ENCODE measurements at places on chromosomes 2 and 18. TPM values are rescaled to one million over a fixed set of nuclear protein-coding genes. Genes with fewer than 3 reads are reported as not detected.

The SRD5A2 gene
- total RNA-seq: 0.09 TPM

The PHOSPHO2 gene
- 5.4 TPM for total RNA-seq

GRCh38 chr2:158926478-158926948 lies 41.9 kb upstream of the TANC1 start:
- no peak for DNase-seq

DNA sequence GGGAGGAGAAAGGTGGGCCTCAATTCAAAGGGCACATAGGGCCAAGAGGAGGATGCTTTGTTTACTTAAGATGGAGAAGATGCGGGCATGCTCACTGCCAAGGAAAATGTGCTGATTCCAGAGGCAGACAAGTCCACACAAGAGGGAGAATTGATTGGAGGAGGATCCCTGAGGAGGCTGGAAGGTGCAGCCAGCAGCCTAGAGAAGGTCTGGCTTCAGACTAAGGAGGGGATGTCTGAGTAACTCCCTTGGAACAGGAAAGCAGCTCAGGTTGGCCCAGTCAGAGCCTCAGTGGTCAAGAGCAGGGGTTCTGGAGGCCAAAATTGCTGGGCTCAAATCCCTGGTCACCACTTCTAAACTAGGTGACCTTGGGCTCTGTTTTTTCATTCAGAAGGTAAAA lies 265.5 kb upstream of the NCKAP5 start:
- DNase-seq: no peak

DNA sequence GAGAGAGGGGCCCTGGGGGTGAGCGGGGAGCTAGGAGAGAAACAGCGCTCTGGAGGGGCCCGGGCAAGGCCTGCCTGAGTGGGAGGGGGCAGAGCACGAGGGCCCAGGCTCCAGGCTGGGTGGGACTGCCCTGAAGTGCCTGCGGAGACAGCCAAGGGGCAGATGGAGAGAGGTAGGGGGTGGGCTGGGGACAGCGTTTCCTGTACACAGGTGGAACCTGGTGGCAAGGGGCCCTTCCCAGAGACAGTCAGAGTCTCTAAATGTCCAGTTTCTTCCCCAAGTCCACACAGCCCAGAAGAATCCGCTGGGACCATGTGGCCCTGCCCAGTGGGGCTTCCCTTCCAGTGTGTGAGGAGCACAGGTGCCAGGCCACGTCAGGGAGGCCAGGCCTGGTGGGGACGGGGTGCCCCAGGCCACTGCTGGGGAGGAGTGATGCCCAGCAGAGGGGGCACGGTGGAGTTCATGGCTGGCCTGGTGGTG lies 1.7 kb upstream of the GPR35 start:
- no peak for DNase-seq

GRCh38 chr2:152790883-152791282 lies 72.5 kb downstream of the ARL6IP6 start:
- no peak for DNase-seq

GRCh38 chr2:239137165-239137897 lies 263.5 kb downstream of the HDAC4 start:
- no peak for DNase-seq

The RNU2-63P gene
- total RNA-seq: not detected

DNA sequence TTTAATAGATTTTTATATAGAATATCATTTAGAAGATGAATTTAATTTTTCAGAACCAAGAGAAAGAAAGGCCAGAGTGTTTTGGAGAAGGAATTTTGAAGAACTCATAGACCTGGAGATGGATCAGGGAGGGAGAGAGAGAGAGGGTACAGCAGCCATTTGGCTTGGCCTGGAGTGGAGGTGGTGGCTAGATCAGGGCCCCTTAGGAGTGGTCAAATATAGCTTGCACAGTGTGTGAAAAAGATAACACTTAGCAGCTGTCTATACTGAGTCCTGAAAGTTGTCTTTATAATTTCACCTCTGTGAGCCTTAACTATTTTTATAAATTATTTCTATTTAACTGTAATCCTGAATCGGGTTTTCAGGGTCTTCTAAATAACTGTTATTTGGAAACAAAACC lies 38.8 kb upstream of the ACYP2 start:
- DNase-seq: no peak

DNA sequence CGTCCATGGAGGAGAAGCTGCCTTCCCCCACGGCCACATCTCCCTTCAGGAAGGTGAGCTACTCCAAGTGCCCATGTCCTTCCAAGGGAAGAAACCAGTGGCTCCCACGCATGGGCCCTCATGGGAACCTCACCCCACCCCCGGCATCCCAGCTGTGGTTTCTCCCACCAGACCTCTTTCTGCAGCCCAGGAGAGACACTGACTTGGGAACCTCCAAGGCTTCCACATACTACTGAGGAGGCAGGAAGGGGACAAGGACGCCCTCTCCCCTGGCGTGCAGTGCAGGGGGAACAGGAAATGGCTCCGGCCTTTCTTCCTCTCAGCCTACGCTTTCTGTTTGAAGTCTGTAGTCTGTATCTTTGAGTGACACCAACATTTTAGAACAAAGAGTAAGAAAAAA lies 104.5 kb upstream of the EPC2 start:
- no peak for DNase-seq

DNA sequence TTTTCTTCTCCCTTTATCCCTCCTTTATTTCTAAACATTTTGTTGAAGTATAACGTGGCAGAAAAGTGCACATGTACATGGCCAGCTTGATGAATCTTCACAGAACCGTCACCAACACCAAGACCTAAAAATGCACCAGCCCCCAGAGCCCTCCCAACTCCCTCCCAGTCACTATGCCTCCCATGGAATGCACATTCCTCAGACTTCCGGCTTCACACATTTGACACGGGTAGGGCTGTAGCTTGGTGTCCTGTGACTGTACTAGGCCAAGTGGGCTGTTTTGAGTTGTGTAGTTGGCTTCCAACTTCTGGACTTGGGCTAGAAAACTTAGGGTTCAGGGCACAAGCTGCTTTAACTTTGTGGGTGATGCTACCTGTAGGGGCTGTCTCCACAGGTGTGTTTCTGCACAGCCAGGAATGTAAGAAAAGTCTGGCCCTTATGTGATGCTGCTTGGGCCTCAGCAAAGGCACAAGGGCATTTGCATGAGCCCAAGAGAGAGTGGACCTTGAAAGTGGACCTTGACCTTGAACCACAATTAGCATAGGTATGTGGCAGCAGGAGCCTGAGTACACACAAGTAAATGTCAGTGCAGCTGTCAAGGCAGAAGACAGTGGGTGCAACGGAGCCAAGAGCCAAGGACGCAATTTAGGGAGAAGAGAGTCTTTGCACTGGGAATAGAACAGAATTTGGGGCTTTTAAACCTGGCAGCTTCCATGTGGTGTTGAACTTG lies 78.4 kb downstream of the SEPTIN10 start:
- no peak for DNase-seq

The SLC9A2 gene
- 0.58 TPM for total RNA-seq

- DNase-seq: no peak
These were observed 27.6 kb upstream of the LGALSL start for GRCh38 chr2:64426183-64426952.

The ORC4 gene
- total RNA-seq: 36.1 TPM

The LYG2 gene
- not detected for total RNA-seq

DNA sequence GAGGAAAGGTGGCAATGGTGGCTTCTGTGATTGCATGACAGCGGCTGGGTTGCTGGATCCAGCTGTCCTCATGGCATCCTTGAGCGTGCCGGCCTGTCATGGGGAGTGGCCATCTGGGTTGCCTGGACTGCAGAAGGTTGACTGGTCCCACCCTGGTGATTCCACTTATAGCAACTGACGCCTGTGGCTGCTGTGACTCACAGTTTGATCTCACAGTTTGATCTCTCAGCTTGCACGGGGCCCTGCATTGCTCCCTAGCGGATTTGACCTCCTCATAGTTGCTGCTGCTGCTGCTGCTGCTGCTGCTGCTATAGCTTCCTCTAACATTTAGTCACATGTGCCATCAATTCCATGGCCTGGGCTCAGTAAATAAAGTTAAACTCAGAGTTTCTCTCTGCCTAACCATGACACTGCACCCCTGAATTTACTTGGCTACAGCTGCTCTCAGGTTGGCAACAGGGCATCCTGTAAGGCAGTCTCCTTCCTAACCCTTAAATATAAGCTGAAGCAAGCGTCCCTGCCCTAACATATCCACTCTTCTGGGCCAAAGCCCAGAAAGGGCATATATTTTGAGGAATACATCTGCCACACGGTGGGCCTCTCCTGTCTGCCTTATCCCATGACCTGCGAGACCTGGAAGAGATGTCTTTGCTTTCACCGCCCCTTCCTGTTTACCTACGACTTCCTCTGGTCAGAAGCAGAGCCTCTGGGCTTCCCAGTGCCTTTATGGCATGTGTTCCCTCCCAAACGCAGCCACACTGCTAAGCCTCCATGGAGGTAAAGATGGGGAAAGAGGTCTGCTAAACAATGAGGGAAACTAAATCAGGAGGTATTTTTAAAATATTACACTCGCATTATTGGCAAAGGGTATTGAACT lies 37.8 kb upstream of the CCDC150 start:
- no peak for DNase-seq

DNA sequence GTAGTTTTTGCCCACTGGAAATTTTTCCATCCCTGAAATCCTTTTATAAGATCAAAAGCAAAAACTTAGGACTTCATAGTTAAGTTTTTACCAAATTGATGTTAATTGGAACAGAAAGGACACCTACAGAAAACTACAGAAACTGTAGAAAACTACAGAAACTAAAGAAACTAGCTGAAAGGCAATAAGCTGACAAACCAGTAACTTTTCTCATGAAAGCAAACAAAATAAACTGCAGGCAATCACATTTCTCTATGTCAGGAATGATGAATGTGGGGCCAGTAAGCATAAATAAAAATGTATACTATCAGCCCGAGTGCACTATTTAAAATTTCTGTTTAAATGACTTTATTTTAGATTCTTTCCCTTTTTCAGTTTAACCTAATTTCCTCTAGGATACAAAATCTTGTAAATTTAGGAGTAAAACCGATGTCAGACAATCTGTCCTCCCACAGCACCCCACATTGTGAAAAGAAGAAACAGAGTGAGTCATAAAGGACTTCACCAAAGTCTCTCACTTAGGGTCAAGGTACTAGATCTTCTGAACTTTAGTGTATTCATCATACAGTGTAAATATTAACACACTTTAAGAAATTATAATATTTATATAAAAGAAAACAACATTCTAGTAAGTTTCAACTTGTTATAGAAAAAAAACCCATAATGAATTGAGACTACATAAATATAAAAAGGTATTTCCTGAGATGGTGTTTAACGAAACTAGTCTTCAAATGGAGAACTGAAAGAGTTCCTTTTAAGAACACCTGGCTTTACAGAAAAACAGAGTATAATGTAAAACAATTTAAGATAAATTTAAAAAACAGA lies 46.6 kb downstream of the USP40 start:
- DNase-seq: no peak

GRCh38 chr2:65456064-65456463 lies 23.7 kb upstream of the SPRED2 start:
- DNase-seq: no peak

The CHPF gene
- total RNA-seq: 114 TPM

The KIF5C gene
- total RNA-seq: 0.96 TPM

GRCh38 chr2:161919873-161920272 lies 154.1 kb downstream of the DPP4 start:
- no peak for DNase-seq

DNA sequence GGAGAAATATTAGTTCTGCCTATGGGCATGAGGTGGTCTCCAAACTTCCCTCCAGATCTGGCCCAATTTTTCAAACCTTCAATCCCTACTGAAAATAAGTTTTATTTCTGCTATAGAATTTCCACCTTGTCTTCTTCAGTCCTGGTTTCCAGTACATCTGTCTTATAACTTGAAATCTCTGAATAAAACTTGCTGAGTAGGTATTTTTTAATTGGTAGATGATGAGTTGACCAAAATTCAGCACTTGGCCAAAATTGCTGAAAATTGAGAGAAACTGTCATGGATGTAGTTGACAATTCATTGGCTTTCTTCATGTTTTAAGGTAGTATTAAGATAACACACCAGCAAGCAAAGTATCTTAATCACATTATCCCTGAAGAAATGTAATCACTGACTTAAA lies 206.2 kb downstream of the PARD3B start:
- no peak for DNase-seq

DNA sequence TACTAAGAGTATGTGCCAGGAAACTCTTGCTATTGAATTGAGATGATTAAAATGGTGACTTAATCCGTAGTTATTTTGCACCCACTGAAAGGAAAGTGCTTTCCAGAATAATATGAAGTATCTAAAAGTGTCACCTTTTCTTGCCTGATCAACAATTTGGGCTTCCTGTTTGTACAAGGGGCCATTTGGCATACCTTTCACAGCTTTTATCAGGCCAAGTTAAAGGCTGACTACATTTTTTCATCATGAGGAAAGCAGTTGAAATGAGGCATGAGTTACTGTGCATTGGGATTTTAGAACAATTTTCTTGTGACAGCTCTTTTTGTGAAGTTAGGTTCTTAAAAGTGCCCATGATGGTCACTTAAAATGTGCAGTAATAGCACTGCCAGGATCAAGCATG lies 11.2 kb downstream of the TSN start:
- DNase-seq: no peak

The KIF1A gene
- 0.42 TPM for total RNA-seq

DNA sequence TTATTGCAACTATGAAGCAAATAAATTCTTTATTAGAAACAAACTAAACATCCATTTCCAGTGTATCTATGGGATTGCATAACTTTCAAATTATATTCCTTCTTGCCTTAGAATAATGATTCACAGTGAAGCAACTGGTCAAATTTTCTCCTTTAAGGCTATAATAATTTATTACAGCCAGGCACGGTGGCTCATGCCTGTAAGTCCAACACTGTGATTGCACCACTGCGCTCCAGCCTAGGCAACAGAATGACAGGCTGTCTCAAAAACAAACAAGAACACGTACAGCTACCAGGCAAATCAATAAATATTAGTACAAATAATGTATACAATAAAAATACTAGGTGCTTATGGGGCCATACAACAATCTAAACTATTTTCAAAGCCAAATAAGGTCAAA lies 1416.2 kb downstream of the LRP1B start:
- DNase-seq: no peak

GRCh38 chr2:230953845-230954244 lies 28.8 kb upstream of the GPR55 start:
- no peak for DNase-seq

The L3MBTL4 gene
- total RNA-seq: 10.1 TPM

DNA sequence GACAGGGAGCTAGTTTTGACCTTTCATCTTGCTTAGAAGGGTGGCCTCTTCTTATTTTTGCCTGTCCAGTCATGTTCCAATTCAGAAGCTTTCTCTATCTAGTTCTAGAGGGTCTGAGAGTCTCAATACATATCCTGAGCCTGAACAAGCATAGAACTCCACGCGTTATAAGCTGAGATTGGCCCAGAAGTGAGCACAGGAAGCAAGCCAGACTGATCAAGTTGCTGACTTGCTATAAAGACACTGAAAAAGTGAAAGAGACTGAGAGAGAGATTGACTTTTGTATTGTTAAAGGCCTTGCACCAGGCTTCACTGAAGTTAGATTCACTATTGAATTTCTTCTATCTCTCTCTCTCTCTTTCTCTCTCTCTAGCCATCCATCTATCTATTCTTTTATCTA lies 142.7 kb upstream of the DOCK10 start:
- DNase-seq: no peak

DNA sequence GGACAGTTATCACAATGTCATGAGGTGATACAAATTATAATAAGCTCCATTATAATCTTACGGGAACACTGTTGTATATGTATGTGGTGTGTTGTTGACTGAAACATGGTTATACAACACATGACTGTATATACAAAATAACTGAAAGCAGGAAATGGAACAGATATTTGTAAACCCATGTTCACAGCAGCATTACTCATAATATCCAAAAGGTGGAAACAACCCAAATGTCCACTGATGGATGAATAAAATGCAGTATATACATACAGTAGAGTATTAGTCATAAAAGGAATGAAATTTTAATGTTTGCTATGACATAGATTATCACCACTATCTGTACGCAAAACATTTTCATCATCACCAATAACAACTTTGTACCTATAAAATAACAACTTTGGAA lies 107.3 kb downstream of the USP34 start:
- no peak for DNase-seq

Data from left lung (tissue), 14 donors.